Smooth muscle cell of bladder (primary cell): ENCODE measurements at places on chromosomes 16 and 17. TPM values are rescaled to one million over a fixed set of nuclear protein-coding genes. Genes with fewer than 3 reads are reported as not detected.

The CCL17 gene
- total RNA-seq = not detected in 2 replicates

The TMEM101 gene
- 93.0 and 101 TPM in 2 replicates for total RNA-seq

The PTX4 gene
- total RNA-seq = 0.09 TPM in 1 of 2 replicates, not detected in the other

The TTYH2 gene
- 2.4 and 2.9 TPM in 2 replicates for total RNA-seq

The COTL1 gene
- 73.3 and 96.4 TPM in 2 replicates for total RNA-seq

The NPIPB9 gene
- total RNA-seq = 0.71 and 1.4 TPM in 2 replicates

The CIITA gene
- under 0.01 and 0.09 TPM in 2 replicates for total RNA-seq

The RAD51C gene
- total RNA-seq = 17.2 and 21.4 TPM in 2 replicates

The SNX20 gene
- total RNA-seq = not detected in 2 replicates

The CIBAR2 gene
- not detected in 2 replicates for total RNA-seq

The SYNGR3 gene
- 2.4 and 3.3 TPM in 2 replicates for total RNA-seq

The SCGB1C2 gene
- total RNA-seq = not detected in 2 replicates

The TNFRSF17 gene
- not detected in 2 replicates for total RNA-seq

The TBC1D3I gene
- total RNA-seq = 0.09 and 0.28 TPM in 2 replicates

The RPGRIP1L gene
- 10.2 and 12.8 TPM in 2 replicates for total RNA-seq

The MTSS2 gene
- total RNA-seq = 12.5 and 14.3 TPM in 2 replicates

The NTHL1 gene
- total RNA-seq = 33.8 and 40.0 TPM in 2 replicates

The GNGT2 gene
- 0.28 TPM in 1 of 2 replicates, not detected in the other for total RNA-seq

The KRTAP4-1 gene
- not detected in 2 replicates for total RNA-seq

The CCNF gene
- total RNA-seq = 4.0 and 4.8 TPM in 2 replicates

The COX6A2 gene
- total RNA-seq = not detected in 2 replicates

The MYH2 gene
- under 0.01 and 0.46 TPM in 2 replicates for total RNA-seq

The SLC35G6 gene
- total RNA-seq = not detected in 2 replicates

The TBX6 gene
- total RNA-seq = under 0.01 and 0.09 TPM in 2 replicates

The ANKS4B gene
- not detected in 2 replicates for total RNA-seq

The EMP2 gene
- 9.2 and 16.1 TPM in 2 replicates for total RNA-seq

The TPSAB1 gene
- total RNA-seq = not detected in 2 replicates

The GNAO1 gene
- total RNA-seq = under 0.01 TPM in 1 of 2 replicates, not detected in the other

The ZFP3 gene
- total RNA-seq = 1.0 and 1.3 TPM in 2 replicates

The CLDN7 gene
- 1.3 and 1.6 TPM in 2 replicates for total RNA-seq

The CACNG4 gene
- not detected in 2 replicates for total RNA-seq
